ENCODE measurements at places on chromosomes 2 and 18. TPM values are rescaled to one million over a fixed set of nuclear protein-coding genes. Genes with fewer than 3 reads are reported as not detected.

The UNC80 gene
- 12.9 TPM for polyA plus RNA-seq

The PLEKHA3 gene
- polyA plus RNA-seq, result 25.4 TPM

The UPP2 gene
- 0.90 TPM for polyA plus RNA-seq

The PROC gene
- polyA plus RNA-seq, result not detected

The GPN1 gene
- 42.4 TPM for polyA plus RNA-seq

The CHRNG gene
- polyA plus RNA-seq, result not detected

The STON1 gene
- polyA plus RNA-seq, result 5.3 TPM

The GALNT14 gene
- not detected for polyA plus RNA-seq

The TXNL1 gene
- 161 TPM for polyA plus RNA-seq

The LRRC30 gene
- not detected for polyA plus RNA-seq

The REG3G gene
- polyA plus RNA-seq, result not detected

The DNAH6 gene
- polyA plus RNA-seq, result not detected

The SCYGR4 gene
- not detected for polyA plus RNA-seq

The MC5R gene
- not detected for polyA plus RNA-seq

The ARHGEF4 gene
- polyA plus RNA-seq, result 5.4 TPM

The ACMSD gene
- not detected for polyA plus RNA-seq

The UXS1 gene
- polyA plus RNA-seq, result 28.6 TPM

The SLC4A5 gene
- polyA plus RNA-seq, result not detected

The MDH1B gene
- polyA plus RNA-seq, result 11.8 TPM

The OTX1 gene
- not detected for polyA plus RNA-seq

The PLB1 gene
- not detected for polyA plus RNA-seq

The HTR2B gene
- 0.34 TPM for polyA plus RNA-seq

The CRYGD gene
- 0.42 TPM for polyA plus RNA-seq

The TFCP2L1 gene
- polyA plus RNA-seq, result not detected

The CYP26B1 gene
- 1.1 TPM for polyA plus RNA-seq

The PTPRN gene
- 89.5 TPM for polyA plus RNA-seq

The ATG16L1 gene
- polyA plus RNA-seq, result 6.3 TPM

The ANKRD36B gene
- polyA plus RNA-seq, result 16.6 TPM

The LOXHD1 gene
- polyA plus RNA-seq, result not detected

The GALNT5 gene
- polyA plus RNA-seq, result 0.12 TPM

The FEV gene
- not detected for polyA plus RNA-seq

The MPPE1 gene
- polyA plus RNA-seq, result 56.2 TPM

The EPB41L3 gene
- 211 TPM for polyA plus RNA-seq

The CRYBA2 gene
- polyA plus RNA-seq, result not detected

The MYOM1 gene
- 3.9 TPM for polyA plus RNA-seq

The AQP12A gene
- not detected for polyA plus RNA-seq

The KLHL41 gene
- polyA plus RNA-seq, result 2.1 TPM

The PXDN gene
- polyA plus RNA-seq, result 2.0 TPM

The LONRF2 gene
- 7.2 TPM for polyA plus RNA-seq

The AKAIN1 gene
- 444 TPM for polyA plus RNA-seq

The SERPINB3 gene
- polyA plus RNA-seq, result not detected

The NGEF gene
- polyA plus RNA-seq, result 5.7 TPM

The STPG4 gene
- not detected for polyA plus RNA-seq

The TUBB8B gene
- not detected for polyA plus RNA-seq

The SMARCAL1 gene
- 3.3 TPM for polyA plus RNA-seq

The CD207 gene
- polyA plus RNA-seq, result not detected

The SRD5A2 gene
- polyA plus RNA-seq, result not detected

The STK11IP gene
- 0.06 TPM for polyA plus RNA-seq

The IRS1 gene
- 23.3 TPM for polyA plus RNA-seq

The RNF152 gene
- polyA plus RNA-seq, result 2.7 TPM

The NEDD4L gene
- 14.0 TPM for polyA plus RNA-seq

The SERPINB2 gene
- polyA plus RNA-seq, result not detected

The C2orf66 gene
- polyA plus RNA-seq, result not detected

The EMILIN2 gene
- polyA plus RNA-seq, result not detected

Measured in Purkinje cell (primary cell).